ENCODE measurements at places on chromosomes 6 and 20.

DNA sequence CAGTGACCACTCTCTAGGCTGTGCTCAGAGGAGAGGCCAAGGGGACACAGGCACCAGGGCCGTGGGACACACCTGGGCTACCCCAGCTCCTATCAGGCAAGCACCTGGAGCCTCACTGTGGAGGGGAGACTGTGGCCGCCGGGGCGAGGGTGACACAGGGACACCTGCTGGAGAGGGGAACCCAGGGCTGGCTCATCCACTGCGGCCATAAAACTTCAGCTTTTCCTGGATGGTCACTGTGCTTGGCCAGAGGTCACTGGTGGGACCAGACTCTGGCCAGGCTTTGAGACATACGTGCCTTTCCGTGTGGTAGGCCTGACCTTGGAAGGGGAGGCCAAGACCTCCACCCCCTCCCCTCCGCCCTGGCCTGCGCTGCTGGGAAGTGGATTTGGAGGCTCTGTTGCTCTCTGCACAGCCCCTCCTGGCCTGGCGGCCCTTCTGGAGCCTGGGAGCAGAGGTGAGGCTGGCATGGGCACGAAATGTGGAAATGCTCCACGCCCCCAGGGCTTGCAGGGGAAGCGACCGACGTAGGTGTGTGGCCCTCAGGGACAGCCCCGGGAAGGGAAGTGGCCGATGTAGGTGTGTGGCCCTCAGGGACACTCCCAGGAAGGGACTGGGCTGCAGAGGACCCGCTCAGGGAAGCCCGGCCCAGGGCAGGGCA is 42.9 kb upstream of the BHLHE23 start:
- DNase-seq, result no peak

- no peak for DNase-seq
Observed at GRCh38 chr6:21321076-21321475, 272.5 kb upstream of the SOX4 start.

DNA sequence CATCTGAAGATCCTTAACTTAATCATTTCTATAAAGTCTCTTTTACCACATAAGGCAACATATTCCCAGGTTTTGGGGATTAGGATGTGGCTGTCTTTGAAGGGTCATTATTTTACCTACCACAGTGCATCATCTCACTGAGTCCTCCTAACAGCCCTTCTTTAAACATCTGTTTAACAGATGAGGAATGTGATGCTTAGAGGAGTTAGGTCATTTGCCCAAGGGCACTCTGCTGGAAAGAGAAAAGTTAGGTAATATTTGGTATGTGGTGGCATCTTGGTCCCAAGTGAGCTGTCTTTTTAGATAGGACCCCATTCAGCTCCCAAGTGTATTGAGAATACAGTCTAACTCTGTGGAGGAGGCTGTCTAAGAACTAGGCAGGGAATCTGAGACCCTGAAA is 11.0 kb downstream of the MMP24 start:
- DNase-seq, result no peak

- no peak for DNase-seq
Observed at GRCh38 chr6:49790341-49790740, 3.3 kb upstream of the PGK2 start.

GRCh38 chr6:166389119-166389518 is 6.4 kb upstream of the MPC1 start:
- no peak for DNase-seq

- DNase-seq, result no peak
Observed at GRCh38 chr6:36542041-36542440, 5.2 kb downstream of the STK38 start.

GRCh38 chr20:64168381-64169090 is 4.3 kb downstream of the MYT1 start:
- no peak for DNase-seq

- no peak for DNase-seq
Observed at GRCh38 chr6:124770784-124771183, 191.5 kb upstream of the RNF217 start.

GRCh38 chr20:53328961-53329360 is 264.7 kb downstream of the ZNF217 start:
- no peak for DNase-seq

GRCh38 chr6:137631323-137631722 is 137.1 kb upstream of the OLIG3 start:
- no peak for DNase-seq
